CMK (cell line): ENCODE measurements at places on chromosomes 16 and 17.

DNA sequence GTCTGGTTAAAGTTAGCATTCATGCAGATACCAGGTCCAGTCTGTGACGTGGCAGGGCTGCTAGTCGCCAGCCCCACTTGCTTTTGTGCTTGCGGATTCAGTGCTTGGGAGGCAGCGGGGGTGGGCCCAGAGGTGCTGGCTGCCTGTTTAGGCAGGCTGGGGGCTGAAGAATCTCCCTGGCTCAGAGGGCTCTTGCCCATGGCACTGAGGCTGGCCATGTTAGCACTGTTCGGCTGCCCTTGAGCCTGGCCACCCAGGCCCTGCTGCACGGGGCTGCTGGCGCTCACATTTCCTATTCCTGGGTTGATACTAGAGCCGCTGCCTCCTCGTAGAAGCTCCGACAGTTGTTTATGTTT is 30.0 kb downstream of the CREBBP start:
- DNase-seq: no peak

DNA sequence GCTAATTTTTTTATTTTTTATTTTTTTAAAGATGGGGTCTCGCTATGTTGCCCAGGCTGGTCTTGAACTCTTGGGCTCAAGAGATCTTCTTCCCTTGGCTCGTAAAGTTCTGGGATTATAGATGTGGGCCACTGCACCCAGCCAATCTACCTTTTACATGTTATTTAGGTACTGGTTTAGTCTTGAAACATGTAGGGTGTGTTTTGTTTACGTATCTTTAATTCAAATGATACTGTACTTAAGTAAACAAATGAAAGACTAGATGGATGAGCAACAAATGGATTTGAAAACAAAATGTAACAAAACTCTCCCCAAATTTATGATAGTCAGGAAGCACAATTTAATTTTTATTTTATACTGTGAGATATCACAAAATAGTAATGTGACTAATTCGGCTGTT is 207.7 kb downstream of the LGALS9B start:
- DNase-seq: no peak

DNA sequence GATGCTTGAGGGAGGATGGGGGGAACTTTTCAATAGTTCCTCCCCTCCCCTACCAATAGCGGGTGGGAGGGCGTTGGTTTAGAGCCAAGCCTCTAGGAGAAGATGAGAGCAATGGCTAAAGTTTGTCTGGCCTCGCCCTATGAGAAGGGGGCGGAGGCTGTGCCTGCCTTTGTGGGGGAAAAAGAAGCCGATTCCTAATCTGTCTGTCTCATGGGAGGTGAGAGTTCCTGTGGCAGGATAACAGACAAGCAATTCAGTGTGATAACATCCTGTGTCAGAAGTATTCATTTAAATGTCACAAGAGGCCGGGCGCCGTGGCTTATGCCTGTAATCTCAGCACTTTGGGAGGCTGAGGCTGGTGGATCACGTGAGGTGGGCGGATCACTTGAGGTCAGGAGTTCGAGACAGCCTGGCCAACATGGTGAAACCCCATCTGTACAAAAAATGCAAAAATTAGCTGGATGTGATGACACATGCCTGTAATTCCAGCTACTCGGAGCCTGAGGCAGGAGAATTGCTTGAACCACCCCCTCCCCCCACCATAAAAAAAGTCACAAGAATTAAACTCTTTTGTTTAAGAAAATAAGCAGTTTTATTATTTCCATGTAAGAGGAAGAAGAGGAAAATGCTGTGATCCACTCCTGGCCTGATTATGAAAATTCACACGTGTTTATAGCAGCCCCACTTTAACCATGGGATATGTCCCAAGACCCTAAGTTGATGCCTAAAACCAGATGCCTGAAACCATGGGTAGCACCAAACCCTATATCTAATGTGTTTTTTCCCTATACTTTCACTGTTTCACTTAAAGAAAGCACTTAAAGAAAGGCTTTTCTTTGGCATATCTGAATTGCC is 1.7 kb downstream of the SLFN5 start:
- peak; percentile 17 for DNase-seq

DNA sequence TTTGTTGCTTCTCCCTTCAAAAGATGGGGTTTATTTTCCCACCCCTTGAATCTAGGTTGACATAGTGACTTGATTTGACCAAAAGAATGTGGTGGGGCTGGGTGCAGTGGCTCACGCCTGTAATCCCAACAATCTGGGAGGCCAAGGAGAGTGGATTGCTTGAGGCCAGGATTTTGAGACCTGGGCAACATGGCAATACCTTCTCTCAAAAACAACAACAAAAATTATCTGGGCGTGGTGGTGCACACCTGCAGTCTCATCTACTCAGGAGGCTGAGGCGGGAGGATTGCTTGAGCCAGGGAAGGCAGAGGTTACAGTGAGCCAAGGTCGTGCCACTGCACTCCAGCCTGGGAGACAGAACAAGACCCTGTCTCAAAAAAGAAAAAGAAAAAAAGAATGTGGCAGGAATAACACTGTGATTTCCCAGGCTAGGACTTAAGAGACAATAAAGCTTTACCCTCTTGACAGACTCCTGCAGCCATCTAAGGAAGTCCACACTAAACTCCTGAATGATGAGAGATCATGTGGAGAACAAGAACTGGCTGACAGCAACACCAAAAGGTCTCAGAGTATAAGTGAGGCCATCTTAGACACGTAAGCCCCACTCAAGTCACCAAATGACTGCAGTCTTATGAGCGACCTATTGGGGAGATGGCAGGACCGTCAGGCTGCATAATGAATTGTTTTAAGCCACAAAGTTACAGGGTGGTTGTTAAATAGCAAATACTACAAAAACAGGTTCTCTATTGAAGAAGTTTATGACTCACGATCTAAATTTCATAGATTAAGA is 37.0 kb downstream of the FBXL20 start:
- DNase-seq: no peak

DNA sequence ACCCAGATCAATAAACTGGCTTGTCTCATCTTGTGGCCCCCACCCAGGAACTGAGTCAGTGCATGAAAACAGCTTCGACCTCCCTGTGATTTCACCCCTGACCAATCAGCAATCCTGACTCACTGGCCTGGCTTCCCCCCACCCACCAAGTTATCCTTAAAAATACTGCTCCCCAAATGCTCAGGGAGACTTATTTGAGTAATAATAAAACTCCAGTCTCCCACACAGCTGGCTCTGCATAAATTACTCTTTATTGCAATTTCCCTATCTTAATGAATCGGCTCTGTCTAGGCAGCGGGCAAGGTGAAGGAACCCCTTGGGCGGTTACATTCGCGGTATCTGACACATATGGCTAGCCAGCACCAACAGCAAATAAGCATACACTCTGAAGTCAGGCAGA is 9.8 kb upstream of the RABEP1 start:
- no peak for DNase-seq

- no peak for DNase-seq
Observed at GRCh38 chr16:2884041-2884451, 1.0 kb downstream of the FLYWCH2 start.

DNA sequence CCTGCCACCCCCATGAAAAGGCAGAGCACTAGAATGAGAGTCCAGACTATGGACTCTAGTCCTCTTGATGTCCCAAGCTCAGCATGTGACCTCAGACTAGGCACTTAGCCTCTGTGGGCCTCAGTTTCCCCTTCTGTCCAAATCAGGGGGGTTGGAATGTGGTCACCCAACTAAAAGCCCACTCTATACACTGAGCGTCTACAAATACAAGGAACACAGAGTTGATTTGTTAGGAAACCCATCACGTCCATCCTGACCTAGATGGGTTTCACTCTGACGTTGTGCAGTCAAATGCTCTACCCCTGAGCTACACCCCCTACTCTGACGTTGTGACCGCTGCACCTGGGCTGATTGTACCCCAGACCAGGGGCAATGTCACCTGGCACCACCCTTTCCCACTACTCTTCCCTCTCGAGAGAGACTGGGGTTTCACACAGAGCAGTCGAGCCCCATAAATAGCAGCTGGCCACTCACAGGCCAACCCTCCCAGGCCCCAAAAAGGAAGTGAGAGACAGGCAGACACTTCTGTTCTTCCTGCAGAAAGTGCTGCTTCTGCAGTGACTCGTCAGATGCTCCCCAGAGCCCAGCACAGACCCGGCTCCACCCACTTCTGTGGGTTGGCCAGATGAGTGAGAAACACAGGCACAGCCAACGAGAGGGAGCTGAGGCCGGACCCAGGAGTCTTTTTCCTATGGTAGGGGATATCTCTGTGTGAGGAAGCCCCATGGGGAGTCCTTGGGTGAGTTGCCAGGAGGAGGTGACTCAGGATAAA is 16.1 kb upstream of the TNFRSF13B start:
- peak; percentile 64 for DNase-seq

DNA sequence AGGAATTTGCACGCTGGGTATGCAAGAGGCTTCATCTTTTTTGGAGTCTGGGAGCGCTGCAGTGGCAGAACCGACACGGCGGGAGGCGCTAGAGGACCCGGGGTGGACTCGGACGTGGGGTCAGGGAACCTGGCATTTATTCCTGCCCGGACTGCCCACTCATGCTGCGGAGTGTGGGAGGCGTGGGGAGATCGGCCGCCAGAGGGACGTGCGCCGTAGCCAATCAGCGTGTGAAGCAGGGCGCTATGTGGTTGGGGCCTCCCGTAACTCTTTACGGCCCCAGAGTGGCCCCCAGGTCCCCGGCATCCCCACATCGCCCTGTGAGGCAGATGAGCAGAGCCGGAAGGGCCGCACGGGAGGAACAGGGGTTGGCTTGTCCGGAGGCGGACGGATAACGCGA is 11.2 kb downstream of the FLYWCH2 start:
- DNase-seq: no peak

DNA sequence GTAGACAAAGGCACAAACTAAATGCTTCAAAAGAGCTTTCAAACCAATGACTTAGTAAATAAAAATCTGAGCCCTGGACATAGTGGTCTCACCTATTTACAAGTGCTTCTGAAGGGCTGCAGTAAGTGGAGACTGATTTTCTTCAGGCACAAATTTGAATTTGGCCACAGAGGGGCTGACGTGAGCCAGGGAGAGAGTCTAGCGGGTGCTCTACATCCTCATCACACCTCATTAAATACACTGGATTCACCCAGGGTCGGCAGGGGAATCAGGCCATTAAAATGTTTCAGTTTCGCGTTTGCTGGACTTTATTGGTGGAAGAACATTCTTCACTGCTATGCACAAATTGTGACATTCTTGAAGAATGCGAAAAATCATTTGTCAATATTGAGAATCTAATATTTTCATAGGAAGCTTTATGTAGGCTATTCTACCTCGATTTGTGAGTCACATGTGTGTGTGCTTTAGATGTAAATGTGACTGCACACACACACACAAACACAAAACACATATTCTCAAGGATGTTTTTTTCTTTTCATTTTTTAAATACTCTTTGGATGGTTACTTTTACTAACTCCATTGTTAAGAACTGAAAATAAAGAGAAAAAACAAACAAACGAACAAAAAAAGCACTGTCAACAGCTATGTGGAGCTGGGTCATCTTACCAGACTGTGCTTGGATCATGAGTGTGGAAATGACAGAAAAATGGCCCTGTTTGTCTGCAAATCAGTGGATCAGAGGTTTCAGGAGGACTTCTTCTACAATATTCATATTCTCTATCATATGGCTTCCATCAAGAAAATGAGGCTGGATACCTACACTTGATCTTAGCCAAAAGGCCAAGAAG is 58.9 kb downstream of the CDH11 start:
- no peak for DNase-seq

- DNase-seq: no peak
Observed at GRCh38 chr16:31043898-31044481, 10.6 kb downstream of the STX4 start.

DNA sequence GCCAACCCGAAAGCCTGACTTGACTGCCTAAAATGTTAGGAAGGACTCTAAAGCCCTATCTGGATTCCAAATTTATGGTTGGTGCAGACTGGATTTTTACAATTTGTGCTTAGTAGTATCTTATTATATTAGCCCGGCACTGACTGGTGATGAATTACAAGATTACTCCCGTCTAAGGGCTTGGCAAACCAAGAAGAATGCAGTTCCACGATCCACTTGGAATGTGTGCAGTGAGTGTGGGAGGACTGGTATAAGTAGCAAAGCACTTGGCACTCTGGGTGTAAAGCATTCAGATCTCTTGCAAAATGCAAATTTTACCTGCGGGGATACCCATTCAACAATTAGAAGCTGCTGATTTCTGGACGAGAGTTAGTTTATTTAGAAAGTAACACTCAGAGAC is 539.4 kb downstream of the MAF start:
- DNase-seq: no peak

GRCh38 chr16:17775061-17775460 is 304.3 kb upstream of the XYLT1 start:
- DNase-seq: no peak

DNA sequence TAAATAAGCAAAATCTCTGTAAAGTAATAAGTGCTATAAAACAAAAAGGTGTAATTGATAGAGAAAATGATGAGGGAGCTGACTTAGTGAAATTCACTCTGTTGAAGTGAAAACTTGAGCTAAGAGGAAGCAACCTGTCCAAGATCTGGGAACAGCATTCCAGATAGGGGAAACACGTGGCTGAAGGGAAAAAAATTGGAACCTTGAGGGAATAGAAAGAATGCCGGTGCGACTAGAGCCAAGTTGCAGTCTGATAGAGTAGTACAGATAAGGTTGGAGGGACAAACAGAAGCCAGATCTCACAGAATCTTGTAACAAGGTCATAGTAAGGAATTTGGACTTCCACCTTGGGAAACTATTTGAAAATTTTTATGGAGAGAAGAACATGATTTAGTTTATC is 623 bp upstream of the DDX52 start:
- no peak for DNase-seq

- DNase-seq: no peak
Observed at GRCh38 chr16:4593086-4593485, 21.6 kb downstream of the UBALD1 start.

DNA sequence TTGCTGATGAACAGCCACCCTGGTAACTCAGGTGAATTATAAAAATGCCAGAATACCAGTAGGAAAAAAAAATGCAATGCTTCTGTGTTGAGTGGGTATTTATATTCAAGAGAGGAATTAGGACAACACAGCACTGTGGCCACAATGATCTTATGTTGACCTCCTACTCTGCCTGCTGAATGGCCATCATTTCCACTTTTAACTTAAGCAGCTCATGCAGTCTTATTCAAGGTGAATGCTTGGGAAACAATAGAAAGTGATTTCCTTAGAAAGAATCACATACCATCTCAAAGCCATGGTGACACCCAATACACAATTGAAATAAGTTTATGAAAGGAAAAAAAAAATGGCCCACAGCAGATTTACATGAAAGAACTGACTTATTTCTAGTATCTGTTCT is 224.0 kb downstream of the CDH8 start:
- no peak for DNase-seq

DNA sequence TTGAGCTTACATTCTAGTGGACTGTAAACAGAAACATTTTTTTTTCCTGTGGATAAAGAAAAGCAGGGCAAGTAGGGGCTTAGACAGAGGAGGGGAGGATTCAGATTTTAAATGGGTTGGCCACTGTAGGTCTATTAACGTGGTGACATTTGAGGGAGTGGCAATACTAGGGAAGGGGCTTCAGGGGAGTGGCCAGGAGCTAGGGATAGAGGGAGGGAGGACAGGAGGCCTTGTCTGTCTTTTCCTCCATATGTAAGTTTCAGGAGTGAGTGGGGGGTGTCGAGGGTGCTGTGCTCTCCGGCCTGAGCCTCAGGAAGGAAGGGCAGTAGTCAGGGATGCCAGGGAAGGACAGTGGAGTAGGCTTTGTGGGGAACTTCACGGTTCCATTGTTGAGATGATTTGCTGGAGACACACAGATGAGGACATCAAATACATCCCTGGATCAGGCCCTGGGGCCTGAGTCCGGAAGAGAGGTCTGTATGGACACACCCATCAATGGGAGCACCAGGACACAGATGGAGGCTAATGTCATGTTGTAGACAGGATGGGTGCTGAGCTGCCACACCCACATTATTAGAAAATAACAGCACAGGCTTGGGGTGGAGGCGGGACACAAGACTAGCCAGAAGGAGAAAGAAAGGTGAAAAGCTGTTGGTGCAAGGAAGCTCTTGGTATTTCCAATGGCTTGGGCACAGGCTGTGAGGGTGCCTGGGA is 6.5 kb upstream of the HBM start:
- no peak for DNase-seq
